Left renal cortex interstitium (tissue), 4 donors: ENCODE measurements at places on chromosomes 1 and 21.

- DNase-seq: no peak
Observed at GRCh38 chr1:159199901-159200300, 4.8 kb upstream of the ACKR1 start.

DNA sequence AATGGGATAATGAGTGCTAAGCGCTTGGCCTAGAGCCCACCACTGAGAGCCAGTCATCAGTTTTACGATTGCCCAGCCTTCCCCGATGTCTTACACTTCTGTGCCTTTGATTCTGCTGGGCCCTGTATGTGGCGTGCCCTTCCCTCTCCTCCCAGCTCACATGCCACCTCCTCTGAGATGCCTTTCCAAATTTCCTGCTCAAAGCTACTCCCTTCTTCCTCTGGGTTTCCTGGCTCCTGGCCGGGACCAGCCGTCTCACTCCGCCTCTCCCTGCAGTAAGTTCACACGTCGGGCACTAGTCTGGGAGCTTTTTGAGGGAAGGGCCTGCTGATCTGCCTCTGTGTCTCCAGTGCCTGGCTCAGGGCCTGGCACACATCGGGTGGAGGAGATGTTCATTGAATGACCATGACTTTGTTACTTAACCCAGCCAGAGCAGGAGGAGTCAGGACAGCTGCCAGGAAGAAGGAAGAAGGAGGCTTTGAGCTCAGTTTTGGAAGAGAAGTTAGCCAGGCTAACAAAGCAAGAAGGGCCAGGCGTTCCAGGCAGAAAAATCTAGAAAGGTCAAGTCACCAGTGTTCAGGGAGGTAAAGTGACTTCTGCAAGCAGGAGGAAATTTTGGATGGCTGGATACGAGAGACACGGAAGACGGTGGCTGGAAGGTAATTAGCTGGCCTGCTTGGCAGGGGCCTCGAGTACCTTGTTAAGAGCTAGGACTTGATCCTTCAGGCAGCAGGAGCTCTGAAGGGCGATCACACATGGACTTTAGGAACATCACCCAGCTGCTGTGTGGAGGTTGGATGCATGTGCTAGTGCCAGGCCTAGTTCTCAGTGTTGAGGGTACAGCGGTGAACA, 63.6 kb downstream of the EPHB2 start:
- DNase-seq: no peak

DNA sequence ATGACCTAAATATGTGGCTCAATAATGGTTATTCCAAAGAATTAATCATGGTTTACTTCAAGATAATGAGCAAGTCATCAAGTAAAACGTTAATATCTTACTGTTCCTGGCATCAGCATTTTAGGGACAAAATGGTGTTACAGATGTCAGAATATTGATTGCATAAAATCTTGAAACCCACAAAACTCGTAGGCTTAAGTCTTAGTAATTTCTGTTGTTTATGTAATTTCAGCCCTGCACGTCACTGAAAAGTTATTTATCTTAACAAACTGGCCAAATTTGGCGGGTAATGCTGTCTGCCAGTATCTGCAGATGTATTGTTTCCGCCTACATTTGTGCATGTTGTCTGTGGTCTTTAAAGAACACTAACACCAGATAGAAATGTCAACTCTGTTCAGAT, 25.8 kb downstream of the CDC7 start:
- no peak for DNase-seq

- no peak for DNase-seq
Observed at GRCh38 chr21:44058652-44058964, 46.5 kb downstream of the TRAPPC10 start.

DNA sequence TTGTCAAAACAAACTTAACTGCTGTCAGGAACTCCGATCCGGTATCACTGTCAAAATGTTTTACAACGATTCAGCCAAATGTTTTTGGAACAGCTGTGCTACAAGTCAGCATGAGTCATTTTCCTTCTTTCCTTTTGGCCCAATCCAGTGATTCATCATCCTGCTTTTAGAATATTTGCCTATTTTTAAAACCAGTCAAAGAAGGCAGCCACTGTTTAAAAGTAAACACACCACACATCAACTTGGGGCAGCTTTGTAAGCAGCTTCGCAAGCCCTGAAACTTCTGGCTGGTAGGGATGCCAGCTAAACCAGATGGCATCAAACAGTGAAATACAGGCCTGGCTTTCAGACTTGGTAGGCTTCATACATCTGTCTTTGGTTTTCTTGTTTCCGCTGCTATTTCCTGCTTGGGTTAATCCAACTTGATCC, 14.9 kb downstream of the MAP3K7CL start:
- no peak for DNase-seq

GRCh38 chr1:21337454-21337927, 47.2 kb upstream of the ECE1 start:
- DNase-seq: no peak
